Forelimb muscle (tissue), 1 donor: ENCODE measurements at places on chromosomes 3 and 15. TPM values are rescaled to one million over a fixed set of nuclear protein-coding genes. Genes with fewer than 3 reads are reported as not detected.

PPIB gene
- polyA plus RNA-seq: 256 TPM

LPP gene
- 12.4 TPM for polyA plus RNA-seq

ACAN gene
- polyA plus RNA-seq: 4.1 TPM

GOLGA8J gene
- 0.59 TPM for polyA plus RNA-seq

DNA sequence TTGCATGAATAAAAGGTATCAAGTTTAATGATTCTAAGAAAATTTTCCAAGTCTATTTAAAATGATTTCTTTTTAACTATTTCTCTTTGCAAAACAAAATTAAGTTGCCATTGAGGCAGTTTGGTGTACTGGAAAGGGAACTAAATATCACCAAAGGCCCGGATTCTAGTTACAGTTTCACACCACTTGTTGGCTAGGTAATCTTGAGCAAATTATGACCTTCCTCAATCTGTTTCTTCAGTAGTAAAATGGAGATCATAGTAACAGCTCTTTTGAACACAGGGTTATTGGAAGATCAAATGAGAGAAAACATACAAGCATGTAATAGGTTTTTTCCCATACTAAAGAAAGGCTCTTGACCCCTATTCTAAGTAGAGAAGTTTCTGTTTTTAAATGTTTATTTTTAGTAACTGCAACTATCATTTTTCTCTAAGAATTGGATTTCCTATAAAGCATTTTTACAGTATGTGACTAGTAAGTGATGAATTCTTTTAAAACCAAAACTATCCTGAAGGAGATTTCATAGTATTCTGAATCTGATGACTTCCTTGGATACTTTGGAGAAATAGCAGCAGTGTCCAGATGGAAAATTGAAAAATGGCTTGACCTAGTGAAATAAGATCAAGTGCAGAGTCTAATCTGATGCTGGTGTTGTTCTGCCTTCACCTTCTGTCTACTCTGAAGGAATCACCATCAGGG is 15.7 kb downstream of the SCAANT1 start:
- no peak for DNase-seq

- no peak for DNase-seq
Observed at GRCh38 chr3:14335774-14336748, 66.3 kb upstream of the SLC6A6 start.
